ENCODE measurements at places on chromosomes 6 and 20.

GRCh38 chr6:163776906-163777686 is 362.6 kb downstream of the QKI start:
- DNase-seq = no peak

DNA sequence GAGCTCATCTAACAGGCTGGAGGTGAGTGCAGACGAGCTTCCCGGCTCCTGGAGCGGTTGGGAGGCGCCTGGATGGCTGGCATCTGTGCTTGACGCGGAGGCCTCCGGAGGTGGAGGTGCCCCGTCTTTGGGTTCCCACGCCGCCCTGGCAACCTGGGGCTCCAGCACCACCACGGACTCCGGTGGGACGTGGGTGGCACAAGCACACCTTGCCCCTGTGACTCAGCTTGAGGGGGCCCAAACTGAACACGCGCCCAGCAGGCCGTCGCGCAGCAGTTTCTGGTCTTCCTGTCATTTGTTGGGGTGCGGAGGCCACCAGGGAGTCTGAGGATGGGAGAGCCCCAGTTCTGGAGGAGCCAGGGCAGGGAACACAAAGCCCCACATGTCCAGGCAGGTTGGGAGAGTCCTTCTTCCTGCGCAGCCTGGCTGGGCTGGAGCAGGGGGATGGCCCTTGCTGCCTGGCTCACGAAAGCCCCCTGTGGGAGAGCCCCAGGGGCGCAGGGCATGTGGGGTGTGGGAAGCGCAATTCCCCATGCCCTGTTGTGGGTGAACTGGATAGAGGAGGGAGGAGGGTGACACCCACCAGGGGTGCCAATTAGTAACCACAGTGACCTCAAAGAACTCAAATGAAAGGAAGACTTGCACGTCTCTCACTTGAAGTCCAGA is 1378.6 kb upstream of the DEFB115 start:
- no peak for DNase-seq

- no peak for DNase-seq
These were observed 23.5 kb upstream of the MLIP start for GRCh38 chr6:54087721-54088120.

DNA sequence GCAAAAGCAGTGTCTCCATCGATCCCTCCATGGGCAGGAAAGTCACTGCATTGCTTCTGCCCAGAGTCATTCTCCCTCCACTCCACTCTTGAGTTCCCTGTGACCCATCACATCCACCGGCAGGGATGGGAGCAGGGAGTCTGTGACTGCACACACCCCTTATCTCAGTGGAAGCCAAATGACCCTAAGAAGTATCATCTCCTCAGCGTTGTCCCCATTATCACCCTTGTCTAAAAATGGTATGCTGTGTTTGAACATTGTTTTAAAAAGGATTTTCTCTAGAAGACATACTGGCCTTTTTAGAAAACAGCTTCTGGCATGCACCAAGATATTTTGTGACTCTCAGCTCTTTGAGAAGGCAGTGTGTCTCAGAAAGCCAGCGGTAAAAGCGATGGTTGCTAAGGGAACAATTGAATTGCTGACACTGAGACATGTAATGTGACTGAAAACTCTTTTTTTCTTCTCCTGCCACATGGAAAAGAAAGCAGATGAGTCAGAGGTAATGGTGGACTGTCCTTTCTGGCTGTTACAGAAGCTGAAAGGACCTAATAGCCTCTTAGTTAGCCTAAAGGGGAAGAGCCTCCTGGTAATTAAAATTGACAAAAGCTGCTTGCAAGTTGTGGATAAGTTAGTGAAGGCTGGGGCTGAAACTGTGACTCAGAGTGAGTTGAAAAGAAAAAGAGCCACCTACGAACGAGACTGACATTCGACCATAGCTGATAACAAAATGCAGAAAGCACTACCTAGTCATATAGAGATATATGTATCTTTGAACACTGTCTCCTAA is 120.5 kb downstream of the MAP3K7 start:
- no peak for DNase-seq

DNA sequence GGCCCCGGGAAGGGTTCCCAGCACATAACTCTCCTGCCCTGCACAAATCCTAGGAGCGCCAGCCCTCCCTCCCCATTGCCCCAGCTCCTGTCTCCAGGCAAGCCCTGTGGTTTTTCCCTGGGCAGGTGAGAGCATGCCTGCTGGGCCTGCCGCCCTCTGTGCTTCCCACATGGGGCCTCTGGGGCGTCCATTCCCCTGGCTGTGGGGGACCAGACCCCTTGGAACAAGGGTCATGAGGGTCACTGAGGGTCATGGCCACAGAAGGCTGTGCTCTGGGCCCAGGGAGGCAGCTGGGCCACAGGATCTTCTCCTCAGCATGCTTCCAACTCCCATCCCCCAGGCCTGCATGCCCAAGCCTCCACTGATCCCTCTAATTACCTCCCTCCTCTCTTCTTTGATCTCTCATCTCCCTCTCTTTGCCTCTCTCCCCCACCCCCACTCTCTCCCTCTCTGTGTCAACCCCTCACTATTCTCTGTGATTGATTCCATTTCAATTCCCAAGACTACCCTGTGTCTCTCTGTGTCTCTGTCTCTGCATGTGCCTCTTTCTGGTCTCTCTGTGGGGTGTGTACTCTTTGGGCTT is 6.1 kb downstream of the MDFI start:
- DNase-seq = no peak

GRCh38 chr20:64200740-64201139 is 36.5 kb downstream of the MYT1 start:
- DNase-seq = no peak

GRCh38 chr20:58692579-58693225 is at the start of gene NPEPL1:
NPEPL1 (plus strand) TSS chr20:58692800; CDS start chr20:58692901, 101 bp downstream.
- no peak for DNase-seq

DNA sequence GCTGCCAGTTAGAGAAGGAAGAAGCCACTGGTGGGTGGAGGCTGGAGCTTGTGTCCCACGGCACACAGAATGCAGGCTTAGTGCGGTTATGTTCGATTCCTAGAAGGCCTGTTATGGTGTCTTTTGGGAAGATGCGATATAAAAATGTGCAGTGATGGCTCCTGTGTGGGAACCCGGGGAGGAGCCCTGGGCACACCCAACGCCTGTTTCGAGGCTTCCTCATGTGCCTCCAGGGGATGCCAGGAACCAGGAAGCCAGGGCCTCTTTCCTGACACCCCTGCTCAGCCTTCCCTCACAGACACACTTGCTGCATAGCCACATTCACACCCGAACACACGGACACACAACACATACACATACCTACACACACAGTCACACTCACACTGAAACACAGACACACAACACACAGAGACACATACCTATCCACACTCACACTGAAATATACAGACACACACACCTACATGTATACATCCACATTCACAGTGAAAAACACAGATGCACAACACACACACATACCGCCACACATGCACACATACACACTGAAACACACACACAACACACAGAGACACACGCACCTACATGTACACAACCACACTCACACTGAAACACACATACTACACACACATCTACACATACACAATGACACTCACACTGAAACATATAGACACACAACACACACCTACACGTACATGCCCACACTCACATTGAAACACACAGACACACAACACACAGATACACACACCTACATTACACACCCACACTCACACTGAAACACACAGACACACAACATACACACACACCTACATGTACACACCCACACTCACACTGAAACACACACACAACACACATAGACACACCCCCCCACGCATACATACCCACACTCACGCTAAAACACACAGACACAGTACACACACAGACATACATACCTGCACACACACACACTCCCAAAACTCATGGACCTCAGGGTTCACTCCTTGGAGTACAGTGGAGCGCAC is 1.2 kb upstream of the CST11 start:
- no peak for DNase-seq

- DNase-seq = no peak
These were observed 35.5 kb upstream of the TMX4 start for GRCh38 chr20:8055096-8055495.

DNA sequence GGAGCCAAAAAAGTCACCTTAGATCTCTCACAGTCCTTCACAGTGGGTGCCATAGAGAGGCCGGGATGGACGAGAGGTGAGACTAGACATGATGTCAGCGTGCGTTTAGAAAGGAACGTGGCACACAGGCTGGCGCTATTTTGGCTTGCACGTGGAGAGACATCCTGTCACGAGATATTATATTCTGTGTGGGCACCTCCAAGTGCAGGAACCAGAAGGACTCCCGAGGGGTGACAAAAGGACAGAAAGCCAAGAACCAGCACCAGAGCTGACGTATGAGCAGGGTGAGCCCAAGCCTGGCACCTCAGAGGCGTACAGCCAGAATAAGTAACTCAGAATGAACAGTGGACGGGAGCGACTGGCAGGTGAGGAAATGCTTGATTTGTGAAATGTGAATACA is 49.9 kb upstream of the QKI start:
- DNase-seq = no peak

DNA sequence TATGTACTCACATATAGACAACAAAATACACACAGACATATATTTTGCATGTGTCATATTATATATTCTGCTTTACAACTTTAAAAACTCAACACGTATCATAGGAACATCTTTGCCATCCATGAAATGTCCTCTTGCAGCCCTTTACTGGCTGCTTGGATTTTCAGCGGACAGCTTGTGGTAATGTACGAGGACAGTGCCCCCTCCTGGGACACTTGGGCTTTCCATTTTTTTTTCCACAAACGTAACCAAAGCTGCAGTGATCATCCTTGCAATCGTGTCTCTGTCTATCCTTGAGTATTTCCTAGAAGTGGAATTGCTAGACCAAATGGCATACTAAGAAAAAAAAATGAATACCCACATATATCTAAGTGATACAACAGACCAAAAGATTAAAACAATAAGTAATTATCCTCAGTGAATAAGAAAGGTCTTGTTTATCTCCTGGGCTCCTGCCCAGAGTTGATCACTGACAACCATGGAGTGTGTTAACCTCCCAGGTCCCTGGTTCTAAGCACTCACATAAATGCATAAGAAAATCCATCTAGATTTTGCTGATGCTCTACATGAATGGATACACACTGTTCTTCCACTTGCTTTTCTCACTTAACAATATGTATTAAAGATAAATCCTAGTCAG is 18.1 kb downstream of the BPI start:
- no peak for DNase-seq

DNA sequence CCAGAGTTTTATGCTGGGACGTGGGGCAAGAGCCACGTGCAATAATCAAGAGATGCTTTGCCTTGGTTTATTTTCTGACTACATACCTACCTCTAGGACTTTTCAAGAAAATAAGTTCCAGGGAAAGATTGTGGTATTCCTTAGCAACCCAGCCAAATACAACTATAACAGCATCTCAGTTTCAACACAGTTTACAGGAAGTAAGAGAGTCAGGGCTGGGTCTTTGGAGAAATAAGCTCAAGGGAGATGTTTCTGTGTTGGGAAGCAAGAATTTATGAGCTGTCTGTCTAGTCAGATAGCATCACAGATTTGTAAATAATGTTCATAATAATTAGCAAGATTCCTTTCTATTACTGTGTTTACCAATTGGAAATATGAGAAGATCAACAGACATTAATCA is 35.1 kb downstream of the MAP3K5 start:
- no peak for DNase-seq

DNA sequence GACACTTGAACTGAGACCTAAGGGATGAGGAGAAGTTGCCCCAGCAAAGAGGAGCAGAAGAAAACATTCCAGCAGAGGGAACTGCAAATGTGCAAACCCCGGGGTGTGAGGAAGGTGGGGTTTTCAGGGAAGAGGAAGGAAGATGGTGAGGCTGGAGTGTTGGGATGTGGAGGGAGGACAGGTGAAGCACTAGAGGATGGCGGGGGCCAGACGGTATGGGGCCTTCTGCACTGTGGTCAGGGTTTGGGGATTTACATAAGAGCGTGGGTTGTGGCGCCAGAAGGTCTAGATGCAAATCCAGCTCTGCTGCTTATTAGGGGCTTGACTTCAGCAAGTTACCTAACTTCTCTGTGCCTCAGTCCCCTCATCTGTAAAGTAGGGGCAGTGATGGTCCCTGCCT is 16.0 kb downstream of the DLGAP4 start:
- DNase-seq = no peak

- DNase-seq = peak; percentile 56
These were observed 636 bp downstream of the SRF start for GRCh38 chr6:43171707-43172103.

DNA sequence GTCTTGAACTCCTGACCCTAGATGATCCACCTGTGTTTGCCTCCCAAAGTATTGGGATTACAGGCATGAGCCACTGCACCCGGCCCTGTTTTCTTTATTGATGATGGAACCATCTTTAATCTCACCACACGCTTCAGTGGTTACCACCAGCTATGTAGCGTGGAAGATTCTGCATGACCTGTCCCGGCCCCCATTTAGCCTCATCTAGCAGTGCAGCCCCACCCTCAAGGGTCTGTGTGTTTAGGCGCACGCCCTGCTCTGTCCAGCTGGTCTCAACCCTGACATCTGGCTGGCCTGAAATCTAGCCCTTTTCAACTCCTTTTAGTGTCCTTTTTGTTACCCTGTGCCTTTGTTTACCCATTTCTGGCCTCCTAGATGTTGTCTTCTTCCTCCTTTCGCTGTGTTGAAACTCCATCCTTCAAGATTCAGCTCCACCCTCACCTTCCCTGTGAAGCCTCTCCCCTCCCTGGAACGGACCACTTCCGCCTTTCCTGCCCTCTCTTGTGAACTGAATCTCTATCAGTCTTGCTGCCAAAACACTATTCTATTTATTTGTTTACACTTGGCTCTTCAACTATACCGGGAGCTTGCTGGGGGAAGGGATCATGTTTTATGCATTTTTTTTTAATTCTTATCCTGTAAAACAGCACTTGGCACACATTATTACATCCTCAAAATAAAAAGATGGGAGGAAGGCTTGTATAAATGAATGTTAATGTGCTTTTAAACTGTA is 101.0 kb upstream of the MTHFD1L start:
- no peak for DNase-seq

DNA sequence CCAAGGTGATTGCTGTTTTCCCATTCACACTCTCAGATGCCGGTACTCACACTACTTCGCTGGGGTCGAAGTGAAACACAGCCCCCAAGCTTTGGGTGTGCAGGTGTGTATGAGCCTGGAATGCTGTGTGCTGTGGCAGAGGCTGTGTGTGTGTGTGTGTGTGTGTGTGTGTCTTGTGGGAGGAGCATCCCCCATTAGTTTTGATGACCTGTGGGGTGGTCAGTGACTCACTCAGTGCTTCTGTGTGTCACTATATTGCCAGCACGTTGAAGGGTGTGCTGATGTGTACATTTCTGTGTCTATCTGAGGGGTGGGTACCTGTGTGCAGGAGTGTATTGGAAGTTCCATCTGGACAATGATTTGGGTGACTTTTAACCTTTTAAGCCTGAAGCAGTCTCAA is 5.0 kb upstream of the SLC12A5 start:
- no peak for DNase-seq

DNA sequence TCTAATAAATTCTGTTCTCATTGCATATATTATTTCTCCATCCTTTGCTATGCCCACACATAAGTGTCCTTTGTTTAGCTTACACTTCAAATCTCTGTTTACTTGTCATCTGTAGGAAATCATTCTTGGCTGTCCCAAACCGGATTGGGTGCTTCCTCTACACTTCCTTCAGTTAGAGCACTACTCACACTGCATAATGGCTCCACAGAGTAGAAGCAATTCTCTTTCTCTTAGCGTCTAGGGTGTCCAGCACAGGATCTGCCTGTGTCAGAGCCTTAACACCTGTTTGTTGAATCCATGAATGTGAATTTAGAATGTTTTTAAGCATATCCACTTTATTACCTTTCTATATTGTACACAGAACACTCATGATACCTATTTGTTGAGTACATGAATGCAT is 87.0 kb upstream of the BMP2 start:
- DNase-seq = no peak

GRCh38 chr6:109013656-109014305 is 80.9 kb downstream of the SESN1 start:
- DNase-seq = peak; percentile 35

Measured in KG1 (cell line).